ENCODE measurements at places on chromosomes 1 and 21.

DNA sequence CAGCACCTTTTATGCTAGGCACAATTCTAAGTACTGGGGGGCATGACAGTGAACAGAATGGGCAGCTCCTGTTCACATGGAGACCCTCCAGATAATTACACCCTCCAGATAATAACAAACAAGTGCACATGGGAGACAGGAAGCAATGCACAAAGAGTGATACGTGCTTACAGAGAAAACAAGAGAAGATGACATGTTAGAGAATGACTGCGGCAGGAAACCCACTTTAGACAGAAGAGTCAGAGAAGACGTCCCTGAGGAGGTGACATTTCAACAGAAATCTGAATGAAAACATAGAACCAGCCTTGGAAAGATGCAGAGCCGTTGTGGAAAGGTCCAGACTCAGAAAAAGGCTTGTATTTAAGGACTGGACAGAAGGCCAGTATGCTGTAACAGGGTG is 54.7 kb upstream of the ARTN start:
- DNase-seq, result no peak

GRCh38 chr1:30518696-30519095 is 204.7 kb downstream of the MATN1 start:
- no peak for DNase-seq

DNA sequence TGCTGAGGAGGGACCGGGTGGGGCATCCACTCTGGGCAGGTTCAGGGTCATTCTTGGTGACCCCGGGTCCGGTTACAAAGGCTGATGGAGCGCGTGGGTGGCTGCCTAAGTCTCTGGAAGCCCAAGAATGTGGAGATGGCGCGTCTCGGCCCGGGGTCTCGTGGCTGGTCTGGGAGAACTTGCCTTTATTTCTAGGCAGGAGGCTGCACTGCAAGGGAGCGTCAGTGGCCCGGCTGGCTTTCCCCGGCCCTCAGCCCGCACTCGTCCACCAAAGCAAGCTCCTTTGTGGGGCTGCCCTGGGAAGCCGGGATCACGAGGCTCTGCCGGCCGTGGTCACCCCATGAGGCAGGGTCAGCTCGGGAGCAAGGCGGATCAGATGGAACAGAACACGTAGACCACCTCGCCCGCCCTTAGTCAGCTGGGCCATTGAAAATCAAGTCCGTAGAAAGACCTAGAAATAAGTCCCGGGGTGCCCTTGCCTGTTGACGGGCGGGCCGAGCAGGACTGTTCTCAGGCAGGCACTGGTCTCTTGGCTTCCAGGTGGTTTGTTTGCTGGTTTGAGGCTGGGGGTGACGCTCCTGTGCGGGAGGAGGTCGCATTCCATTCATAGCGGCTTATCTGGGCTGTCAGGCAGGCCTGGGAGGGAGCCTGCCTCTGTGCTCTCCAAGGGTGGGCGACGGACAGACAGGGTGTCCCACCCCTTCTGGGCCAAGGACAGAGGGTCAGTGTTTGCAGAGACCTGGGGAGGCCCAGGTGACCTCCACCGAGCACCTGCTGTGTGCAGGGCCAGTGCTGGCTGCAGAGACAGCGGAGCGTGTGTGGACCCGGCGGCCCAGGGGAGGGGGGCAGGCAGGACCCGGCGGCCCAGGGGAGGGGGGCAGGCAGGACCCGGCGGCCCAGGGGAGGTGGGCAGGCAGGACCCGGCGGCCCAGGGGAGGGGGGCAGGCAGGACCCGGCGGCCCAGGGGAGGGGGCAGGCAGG is 25.8 kb downstream of the COL18A1 start:
- DNase-seq, result no peak

GRCh38 chr1:68093737-68094136 is 43.3 kb upstream of the DIRAS3 start:
- DNase-seq, result no peak

GRCh38 chr1:234897754-234898454 is 230.7 kb downstream of the TOMM20 start:
- DNase-seq, result no peak

DNA sequence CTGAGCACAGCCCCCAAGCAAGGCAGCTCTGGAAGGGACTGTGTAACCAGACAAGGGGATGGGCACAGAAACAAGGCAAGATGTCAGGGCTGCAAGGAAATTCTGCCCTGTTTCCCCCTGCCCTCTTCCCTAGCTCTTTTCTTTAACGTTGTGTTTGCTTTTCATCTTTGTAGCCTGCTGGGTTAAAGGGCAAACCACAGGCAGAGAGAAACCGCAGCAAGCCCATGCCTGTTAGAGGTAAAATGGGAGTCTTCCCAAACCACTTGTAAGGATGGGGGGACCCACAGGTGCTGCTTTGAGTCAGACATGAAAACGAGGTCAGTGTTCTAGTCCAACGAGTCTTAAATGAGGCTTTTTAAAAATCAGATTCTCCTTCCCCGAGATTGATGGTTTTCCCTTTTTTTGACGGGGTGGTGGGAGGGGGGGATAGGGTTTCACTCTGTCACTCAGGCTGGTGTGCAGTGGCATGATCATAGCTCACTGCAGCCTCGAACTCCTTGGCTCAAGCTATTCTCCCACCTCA is 13.3 kb downstream of the TGFBR3 start:
- DNase-seq, result no peak

GRCh38 chr21:33080776-33081175 is 10.8 kb downstream of the OLIG1 start:
- no peak for DNase-seq

GRCh38 chr1:201404722-201405483 is 5.8 kb upstream of the LAD1 start:
- DNase-seq, result no peak

- DNase-seq, result no peak
These were observed 343.6 kb upstream of the ESRRG start for GRCh38 chr1:217066794-217067193.

- no peak for DNase-seq
These were observed 3.7 kb upstream of the DIPK1A start for GRCh38 chr1:92964998-92965397.

- no peak for DNase-seq
These were observed 7.0 kb downstream of the SIM2 start for GRCh38 chr21:36705679-36706481.

- DNase-seq, result no peak
These were observed 20.1 kb upstream of the DISP3 start for GRCh38 chr1:11458811-11459275.

DNA sequence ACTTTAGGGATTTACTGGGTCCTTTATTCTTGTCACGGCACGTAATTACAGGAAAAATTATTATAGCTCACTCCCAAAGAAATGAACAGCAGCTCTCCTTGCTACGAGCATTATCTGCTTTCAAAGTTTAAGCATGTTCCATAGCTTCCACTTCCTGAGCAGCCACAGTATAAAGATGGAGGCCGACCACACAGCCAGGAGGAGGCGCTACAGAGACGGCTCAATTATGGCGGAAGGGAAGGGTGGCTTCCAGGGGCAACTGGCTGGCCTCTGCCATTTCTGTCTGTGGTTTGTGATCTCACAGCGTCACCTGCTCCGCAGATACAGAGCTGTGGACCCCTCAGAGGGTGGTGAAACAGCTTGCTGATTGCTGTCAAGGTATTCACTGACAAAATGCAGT is 212.3 kb upstream of the GREM2 start:
- no peak for DNase-seq

GRCh38 chr1:71656902-71657301 is 576.1 kb upstream of the ZRANB2 start:
- no peak for DNase-seq

DNA sequence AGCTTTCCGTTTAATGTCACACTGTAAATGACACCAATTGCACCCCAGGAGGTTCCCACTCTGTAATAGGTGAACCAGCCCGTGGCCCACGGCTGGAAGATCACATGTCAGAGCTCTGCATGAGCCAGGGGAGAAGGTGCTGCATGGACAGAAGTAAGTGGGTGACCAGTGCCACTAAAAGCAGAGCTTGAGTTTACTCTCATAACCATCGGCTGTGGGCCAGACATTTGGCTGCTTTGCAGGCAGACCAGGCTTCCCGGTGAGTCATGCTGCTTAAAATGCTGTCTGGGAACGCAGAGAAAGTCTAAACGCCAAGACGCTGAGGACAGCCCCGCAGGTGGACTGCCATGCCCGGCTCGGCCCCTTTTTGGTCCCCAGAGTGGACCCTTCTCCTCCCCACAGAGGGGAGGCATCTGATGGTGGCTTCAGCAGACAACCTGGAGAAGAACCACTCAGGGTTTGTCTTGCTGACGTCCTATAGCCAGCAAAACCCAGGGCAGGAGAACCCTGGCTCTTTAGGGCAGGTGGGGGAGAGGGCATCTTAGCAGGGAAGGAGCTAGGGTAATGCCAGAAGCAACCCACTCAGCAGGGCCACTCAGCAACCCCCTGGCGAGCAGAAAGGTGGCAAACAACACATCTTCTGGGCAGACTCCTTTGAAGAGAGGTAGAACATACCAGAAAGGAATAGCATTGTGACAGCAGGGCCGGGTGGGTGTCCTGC is 7.3 kb downstream of the KIAA2013 start:
- no peak for DNase-seq

DNA sequence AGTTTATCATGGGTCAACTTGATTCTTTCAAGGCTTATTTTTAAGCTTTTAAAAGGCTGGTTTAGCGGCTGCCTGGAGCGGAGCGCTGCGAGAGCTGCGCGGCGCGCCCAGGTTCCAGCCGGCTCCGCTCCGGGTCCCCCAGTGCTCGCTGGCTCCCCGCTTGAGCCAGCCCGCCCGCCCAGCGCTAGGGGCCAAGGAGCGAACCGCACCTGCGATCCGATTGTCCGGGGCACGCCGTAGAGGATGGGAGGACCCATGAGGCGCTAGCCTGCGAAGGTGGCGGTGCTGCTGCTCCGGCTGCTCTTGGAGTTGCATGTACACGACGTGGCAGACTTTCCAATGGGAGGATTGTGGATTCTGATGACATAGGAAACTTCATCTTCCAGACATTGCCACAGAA is 9.9 kb upstream of the CFHR4 start:
- DNase-seq, result no peak

DNA sequence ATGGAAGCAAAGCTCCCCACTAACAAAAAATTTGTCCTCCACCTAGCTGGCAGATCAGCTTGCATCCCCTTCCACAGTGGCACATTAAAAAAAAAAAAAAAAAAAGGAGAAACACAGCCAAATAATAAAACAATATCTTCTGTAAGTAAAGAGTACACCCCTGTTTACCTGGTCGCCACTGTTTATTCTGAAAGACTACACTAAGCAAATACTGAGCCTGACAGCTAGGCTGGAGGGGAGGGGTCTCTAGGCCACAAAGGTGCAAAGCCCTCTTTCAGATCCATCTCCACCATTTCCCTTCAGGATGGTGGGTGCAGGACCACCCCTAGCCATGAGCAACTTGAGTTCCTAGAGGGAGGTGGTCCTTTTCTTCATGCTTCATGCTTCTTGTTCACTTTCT is 22.8 kb upstream of the SLC45A3 start:
- DNase-seq, result no peak

- DNase-seq, result no peak
These were observed 6.0 kb downstream of the DYNLT5 start for GRCh38 chr1:66758241-66758755.

DNA sequence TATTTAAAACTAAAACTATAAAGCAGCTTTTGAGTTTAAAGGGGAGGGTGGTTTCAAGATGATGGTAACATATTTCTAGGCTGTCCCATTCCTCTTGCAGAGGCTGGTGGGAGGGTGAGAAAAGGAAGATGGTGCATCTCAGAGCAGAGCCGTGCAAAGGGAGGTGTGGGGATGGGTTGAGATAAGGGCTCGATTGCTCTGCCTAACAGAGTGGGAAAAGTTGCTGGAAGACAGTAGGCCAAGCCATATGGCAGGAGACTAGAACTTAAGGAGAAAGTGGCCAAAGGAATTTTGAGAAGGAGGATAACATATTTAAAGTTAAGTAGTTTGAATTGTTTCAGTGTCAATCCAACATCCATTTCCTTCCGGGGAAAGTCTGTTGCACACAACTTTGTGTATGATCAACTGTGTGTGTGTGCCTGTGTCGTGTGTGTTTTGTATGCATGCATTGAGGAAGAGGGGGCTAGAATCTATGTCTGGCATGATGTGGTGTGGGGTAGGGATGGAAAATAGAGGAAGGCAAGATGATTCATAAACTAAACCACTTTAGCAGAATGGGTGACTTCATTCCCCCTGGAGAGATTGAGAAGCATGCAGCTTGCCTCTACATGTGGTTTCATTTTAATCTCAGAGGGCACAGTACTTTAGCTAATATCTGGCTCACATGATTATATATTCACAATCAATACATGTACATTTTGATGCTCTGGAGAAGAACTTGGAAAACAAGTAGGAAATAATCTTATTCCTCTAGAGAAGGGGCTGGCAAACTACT is 145.0 kb upstream of the DNAH14 start:
- no peak for DNase-seq

DNA sequence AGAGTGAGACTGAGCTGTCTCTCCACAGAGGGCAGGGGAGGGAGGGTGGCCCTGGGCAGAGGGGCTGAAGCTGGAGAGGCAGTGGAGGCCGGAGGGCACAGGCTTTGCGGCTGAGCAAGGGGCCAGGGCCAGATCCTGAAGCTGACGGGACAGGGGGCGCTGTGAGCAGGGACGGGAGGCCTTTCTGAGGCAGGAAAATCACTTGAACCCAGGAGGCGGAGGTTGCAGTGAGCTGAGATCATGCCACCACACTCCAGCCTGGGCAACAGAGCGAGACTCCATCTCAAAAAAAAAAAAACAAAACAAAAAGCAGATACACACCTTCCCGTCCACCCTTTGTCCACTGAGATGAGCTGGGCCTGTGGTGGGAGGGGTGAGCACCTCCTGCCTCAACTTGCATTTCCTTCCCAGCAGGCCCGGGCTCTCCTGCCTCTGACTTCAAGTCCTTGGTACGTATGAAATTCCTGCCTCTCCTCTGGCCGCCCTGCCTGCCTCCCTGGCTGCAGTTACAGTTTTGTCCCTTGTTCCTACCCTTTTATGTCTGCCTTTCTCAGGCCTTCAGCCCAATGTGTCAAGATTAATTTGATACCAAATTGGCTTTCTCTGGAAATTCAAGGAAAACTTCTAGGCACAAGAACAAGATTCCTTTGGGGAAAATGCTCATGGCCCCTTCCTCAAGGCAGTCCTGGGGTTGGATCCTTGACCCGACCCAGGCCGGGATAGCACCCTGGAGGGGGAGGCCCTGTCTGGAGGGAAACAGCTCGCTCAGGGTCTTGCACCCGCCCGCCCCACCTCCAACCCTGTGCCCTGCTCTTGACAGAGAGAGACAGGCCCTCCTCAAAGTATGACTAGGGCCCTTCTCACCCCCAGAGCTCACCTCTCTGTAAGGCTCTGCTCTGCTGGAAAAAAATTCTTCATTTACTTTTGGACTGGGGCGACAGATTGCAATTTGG is 11.2 kb upstream of the ADAMTSL4 start:
- DNase-seq, result no peak

DNA sequence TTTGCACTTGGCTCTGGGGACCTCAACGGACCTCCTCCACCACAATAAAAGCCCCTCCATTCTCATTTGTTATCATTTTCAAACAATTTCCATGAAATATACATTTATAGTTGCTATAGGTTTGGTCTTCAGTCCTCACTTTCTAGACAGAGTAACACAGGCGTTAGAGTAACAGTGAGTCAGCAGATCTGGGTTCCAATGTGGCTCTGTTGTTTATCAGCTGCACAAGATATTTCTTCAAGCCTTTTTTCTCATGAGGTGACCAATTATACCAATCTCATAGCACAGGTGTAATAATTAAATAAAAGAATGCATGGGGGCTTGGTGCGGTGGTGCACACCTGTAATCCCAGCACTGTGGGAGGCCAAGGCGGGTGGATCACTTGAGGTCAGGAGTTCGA is 32.8 kb upstream of the PSMB2 start:
- no peak for DNase-seq

Measured in NCI-H1048 (cell line).